ENCODE measurements at places on chromosomes 11 and 22.

DNA sequence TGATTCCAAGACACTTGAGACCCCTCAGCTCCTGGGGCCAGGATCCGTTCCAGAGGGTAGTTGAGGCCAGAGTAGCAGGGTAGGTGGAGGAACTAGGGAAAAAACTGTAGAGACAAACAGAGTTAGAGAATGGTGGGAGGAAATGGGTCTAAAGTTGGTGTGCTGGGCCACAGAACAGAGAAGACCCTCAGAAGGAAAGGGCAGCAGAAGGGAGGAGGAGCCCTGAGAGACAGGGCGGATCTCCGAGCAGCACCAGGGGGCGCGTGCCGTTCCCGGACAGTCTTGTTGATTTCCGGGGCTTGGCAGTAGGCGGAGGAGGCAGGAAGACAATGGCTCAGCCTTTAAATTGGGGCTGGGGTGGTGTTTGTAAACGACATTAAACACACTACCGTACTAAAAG is 2.4 kb upstream of the CECR2 start:
- DNase-seq, result no peak

- DNase-seq, result no peak
Observed at GRCh38 chr11:115920092-115920461, 415.9 kb upstream of the CADM1 start.

DNA sequence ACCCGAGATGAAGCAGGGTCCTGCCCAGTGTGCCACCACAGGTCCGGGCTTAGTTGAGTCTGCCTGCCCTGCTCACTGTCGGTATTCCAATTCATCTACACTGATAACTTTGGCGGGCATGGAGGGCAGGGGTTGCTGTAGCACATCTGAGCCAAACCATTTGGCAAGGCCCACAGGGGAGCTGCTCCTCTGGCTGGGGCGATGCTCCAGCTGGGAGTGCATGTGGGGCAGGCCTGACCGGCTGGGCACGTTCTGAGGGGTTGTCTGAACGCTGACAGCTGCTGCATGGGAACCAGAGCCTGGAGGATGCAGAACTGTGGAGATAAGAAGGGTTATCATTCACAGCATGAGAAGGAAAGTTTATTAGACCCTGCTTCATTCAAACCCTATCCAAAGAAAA is 40.4 kb downstream of the DRG1 start:
- no peak for DNase-seq

DNA sequence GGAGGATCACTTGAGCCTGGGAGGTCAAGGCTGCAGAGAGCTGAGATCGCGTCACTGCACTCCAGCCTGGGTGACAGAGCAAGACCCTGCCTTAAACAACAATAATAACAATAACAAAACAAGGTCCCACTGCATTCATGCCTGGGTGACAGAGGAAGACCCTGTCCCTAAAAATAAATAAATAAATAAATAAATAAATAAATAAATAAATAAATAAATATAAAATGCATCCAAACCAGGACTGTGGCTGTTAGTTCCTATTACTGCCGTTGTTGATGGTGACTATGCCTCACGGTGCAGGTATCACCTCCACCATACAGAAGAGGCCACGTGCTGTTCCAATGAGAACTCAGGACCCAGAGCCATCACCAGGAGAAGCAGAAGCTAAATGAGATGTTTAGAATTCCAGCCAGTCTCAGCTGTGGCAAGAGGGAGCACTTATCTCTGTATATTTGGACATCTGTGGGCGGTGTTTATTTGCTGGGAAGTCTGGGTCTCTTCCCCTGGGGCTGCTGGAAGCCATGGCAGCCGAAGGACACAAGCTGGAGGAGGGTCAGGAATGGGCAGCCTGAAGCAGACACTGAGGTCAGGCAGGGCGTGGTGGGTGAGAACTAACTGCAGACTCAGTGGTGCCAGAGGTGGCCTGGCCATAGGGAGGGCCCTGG is 21.6 kb downstream of the C11orf86 start:
- no peak for DNase-seq

GRCh38 chr22:42972649-42973535 is 42.1 kb downstream of the PACSIN2 start:
- no peak for DNase-seq

DNA sequence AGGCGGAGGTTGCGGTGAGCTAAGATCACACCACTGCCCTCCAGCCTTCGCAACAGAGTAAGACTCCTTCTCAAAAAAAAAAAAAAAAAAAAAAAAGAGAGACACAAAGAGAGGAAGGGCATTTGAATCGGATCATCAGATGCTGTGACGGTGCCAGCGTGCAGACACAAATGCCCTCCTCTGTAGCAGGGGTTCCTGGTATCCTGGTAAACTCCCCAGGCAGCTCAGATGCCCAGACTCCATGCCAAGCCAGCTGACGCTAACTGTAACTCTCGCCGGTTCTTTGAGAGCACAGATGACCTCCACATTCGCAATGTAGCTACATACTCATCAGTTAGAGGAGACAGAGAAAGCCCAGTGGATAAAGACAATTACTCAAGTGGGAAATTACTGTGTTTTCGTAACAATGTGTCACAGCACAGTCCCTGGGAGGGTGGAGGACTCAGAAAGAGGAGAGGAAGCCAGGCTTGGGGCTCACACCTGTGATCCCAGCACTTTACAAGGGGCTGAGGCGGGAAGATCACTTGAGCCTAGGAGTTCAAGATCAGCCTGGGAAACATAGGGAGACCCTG is 153.1 kb downstream of the BRD1 start:
- no peak for DNase-seq

- DNase-seq, result no peak
Observed at GRCh38 chr11:64241241-64241490, 271 bp downstream of the FKBP2 start.

DNA sequence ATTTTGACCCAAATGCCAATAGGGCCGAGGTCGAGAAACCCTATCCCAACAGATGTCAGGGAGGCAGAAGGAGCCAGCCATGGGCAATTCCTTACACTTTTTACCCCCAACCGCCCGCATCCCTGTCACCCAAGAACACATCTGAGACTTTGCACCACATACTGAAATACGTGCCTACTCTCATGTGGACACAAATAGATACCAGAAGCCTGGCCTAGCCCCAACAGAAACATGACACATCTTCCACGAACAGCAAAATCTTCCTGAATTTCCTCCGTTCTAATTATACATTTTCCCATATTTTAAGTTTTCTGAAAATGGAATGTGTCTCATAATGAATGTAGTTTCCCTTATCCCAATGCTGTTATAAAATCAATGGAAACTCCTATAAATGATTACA is 64.7 kb downstream of the SLC1A2 start:
- DNase-seq, result no peak

- DNase-seq, result no peak
Observed at GRCh38 chr11:118998388-118998717, 415 bp downstream of the CENATAC start.

- DNase-seq, result no peak
Observed at GRCh38 chr11:58625826-58626460, 3.5 kb downstream of the CNTF start.

- no peak for DNase-seq
Observed at GRCh38 chr11:21460082-21460481, 732.8 kb upstream of the ANO5 start.

GRCh38 chr11:117466966-117467365 is 139.3 kb downstream of the CEP164 start:
- DNase-seq, result no peak

- peak; percentile 28 for DNase-seq
Observed at GRCh38 chr11:85595285-85595884, 31.8 kb downstream of the DLG2 start.

DNA sequence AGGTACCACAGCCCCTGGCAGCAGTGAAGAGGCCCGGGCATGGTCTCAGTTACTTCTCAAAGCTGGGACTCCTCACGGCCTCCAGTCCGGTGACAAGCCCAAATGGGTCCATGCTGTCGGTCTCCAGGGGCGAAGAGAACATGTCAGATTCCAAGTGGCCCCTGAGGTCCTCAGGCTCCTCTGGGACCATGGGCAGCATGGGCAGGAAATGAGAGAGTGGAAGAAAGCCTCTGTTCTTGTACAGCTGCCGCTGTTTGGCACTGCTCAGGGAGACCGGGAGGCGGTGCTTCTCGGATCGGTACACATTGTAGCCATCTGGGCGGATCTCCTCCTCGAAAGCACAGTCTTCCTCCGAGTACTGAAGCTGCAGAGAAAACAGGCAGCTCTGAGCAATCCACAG is 4.6 kb downstream of the FGF19 start:
- DNase-seq, result no peak

DNA sequence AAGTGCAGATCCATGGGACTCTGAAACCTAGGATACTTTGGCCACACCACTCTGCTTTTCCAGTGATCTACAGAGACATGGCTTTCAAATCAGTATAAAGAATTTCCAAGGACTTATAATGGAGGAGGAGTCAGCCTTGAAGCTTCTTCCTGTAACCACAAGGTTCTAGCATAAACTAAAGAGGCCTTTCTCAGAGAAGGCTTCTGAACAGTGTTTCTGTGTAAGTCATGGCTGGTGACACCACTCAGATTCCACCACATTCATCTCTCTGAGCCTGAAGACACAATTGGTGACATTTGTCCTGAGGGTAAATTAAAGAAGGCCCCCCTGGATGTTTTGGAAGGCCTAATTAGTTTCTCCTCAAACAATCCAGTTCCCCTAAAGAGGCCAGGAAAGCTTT is 29.0 kb upstream of the ADORA2A start:
- DNase-seq, result no peak

DNA sequence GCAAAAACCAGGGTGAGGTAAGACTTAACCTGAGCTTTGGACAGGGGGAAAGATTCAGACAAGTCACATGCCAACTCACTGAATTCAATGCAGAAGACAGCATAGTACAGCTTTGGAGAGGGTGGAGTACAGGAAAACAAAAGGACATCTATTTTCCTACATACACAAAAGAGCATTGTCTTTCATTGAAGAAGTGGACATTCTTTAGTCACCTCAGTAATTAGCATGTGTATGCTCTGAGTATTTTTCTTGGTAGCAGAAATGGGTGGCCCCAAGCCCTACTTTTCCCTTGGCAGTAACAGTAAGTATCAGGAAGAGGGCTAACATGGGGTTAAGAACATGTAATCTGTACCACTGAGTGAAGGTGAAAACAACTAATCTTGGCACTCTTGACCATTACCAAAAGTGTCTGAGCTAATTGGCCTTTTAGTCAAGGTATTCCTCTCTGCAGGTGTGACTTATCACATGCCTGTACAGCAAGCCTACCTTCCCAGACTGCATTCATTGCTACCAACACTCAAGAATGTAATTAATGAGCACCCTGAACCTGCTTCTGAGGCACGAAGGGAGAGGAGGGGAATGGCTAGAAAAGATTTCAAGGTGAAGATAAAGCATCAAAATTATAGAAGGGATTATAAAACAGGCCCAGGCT is 33.9 kb downstream of the SYTL2 start:
- no peak for DNase-seq

DNA sequence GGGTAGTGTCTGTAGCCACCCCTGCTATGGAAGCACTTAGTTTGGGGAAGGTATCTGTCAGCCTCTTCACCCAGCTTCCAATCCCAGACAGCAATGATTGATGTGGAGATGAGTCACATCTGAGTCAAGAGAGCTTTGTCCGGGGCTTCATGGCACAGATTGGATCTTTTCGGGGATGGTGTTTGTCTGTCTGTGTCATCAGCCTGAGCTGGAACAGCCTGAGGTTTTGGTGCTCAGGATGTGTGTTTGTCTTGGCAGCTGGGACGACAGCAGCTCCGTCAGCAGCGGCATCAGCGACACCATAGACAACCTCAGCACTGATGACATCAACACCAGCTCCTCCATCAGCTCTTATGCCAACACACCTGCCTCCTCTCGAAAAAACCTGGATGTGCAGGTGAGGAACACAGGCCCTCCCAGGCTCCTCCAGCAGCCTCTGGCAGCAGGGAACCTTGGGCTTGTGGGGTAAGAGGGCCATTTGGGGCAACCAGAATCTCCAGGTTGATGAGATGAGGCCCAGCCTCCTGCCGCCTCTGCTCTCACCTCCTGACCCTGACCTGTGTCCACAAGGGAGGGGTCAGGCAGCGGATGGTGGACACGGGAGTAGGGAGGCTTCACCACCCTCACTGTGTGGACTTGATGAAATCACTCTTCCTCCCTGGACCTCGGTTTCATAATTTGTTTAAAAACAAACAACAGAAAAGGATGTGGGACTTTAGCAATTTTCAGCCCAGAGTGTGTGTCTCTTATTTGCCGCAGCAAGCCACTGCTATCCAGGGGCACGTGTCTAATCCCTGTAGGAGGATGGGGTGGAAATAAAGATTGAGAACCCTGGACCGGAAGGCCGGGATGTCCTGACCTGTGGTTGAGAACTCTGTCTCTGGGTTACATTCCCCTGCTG is 124.3 kb downstream of the DBX1 start:
- peak; percentile 76 for DNase-seq

DNA sequence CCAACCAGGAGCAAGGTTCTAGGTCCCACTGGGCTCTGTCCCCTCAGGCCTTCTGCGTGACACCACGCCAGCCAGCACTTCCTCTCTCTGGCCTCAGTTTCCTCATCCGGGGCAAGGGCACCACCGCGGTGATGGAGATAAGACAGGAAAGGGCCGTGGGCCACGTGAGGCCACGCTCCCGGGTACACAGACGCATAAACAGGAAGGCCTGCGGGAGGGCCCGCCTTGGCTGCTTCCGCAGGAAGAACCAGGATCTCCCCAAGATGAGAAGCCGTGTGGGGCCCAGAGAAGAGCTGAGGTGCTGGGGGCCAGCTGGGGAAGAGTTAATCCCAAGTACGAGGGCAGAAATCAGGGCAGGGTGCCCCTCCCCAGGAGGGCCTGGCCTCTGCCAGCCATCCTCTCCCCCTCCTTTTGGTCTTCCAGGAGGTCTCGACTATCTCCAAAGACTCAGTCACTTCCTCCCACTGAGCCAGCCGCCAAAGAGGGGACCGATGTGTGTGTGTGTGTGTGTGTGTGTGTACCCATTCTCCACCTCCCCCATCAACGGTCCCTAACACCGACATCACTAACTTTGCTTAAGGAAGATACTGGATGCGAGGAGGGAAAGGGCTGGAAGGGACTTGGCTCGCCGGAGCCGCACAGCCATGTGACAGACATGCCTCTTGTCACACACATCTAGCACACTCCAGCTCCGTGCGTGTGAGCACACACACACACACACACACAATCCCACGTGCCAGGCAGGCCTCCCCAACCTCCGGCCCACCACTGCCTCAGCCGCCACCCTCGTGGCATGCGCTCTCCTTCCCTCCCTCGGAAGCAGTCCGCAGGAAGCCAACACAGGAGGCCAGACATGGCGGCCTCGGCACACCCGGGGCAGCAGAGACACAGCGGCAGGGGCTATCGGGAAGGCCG is 1.4 kb downstream of the MFNG start:
- no peak for DNase-seq

- DNase-seq, result no peak
Observed at GRCh38 chr22:21569459-21570170, 2.1 kb downstream of the UBE2L3 start.

DNA sequence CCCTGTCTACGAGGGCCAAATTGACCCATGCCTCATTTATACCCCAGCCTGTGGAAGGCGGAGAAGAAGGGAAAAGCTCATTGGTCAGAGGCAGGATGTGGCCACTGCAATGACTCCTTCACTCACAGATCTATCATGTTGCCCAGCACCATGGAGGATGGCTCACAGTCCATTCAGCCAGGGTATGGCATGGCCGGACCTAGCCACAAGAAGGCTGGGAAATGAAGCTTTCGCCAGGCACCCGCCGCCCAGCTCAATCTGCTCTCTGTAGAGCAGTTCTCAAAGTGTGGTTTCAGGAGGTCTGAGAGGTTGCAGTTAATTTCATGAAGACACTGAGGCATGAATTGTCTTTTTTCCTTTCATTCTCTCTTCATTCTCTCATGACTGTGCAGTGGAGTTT is 40.6 kb upstream of the LINC01488 start:
- no peak for DNase-seq

- no peak for DNase-seq
Observed at GRCh38 chr11:64204080-64204440, 2.5 kb upstream of the FERMT3 start.

GRCh38 chr11:106961048-106961447 is 57.2 kb downstream of the GUCY1A2 start:
- DNase-seq, result no peak

Data from HS-5 (cell line).